Thoracic aorta (tissue), 2 donors: ENCODE measurements at places on chromosomes 2 and 18. TPM values are rescaled to one million over a fixed set of nuclear protein-coding genes. Genes with fewer than 3 reads are reported as not detected.

DNA sequence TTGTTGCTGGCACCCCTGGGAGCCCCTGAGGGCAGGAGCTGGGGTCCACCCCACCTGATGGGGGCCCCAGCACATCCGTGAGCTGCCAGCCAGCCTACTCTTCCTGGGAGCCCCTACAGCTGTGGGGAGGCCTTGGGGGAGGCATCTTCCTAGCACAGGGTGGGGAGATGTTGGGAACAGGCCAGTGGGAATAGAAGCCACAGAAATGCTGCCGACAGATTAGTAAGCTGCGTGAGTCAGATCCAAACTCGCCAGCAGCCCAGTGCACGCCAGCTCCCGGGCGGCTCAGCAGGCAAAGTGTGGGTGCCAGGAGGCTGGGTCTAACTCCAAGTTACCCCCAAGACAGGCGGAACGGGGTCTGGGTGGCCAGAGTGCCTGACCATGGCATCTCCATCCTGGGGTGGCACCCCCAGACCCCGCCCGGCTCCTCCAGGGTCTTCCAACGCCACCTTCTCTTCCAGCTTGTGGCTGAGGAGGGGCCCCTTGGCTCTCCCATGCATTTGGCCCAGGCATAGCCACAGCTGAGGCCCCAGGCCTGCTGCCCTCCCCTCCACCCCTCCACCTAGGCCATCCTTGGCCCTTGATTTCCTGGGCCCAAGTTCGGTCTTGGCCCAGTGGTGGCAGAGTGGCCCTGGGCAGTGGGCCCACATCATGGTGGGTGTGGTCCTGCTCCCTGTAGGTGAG, 15.3 kb downstream of the CROCC2 start:
- no peaks in the 10 kb centered on the region for H3K27me3 ChIP-seq
- peak overlapping the region; percentile 73 for H3K27ac ChIP-seq
- H3K4me3 ChIP-seq, result no peak overlapping the region
- DNase-seq, result peak; percentile 37
- H3K36me3 ChIP-seq, result no peaks in the 10 kb centered on the region
- peaks cover 20% of the 10 kb centered on the region for H3K4me1 ChIP-seq

DNA sequence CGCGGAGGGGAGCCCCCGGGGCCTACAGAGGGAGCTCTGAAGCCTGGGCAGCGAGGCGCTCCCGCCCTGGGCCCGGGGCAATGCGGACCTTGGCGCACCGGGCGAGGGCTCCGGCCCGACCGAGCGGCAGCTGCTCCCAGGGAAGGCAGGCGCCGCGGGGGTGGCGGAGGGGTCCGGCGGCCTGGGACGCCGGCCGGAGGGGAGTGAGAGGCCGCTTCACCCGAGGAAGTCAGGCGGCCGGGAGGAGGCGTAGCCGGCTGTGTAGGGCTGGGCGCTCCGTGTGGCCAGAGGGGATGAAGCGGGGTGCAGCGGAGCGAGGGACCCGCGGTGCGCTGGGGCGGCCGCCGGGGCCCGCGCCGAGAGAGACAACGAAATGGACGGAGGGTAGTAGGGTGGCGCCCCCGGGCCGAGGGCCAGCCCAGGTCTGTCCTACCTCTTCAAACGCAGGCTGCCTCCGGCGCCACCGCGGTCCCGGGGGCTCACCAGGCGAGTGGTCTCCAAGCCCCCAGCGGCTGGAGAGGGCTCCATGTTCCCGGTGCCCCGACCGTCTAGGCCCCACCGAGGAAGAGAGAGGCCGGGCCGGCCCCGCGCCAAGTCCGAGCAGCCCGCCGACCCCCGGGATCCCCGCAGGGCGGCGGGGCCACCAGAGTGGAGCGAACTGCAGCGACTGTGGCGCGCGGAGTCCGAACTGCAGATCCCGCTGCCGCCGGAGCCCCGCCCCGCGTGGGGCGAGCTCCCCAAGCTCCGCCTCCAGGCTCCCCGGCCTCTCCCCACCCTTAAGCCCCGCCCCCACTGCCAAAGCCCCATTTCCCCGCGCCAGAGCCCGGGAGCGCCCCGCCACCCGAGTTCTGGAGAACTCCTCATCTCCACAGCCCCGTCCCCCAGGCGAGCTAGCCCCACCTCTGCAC, at the start of gene SLC30A3:
TSS of gene SLC30A3 (minus strand) at position 669 of the 908 bp plus-strand sequence. CDS start at position 528, 141 bp downstream.
- no peak within 1 kb of the TSS for H3K27ac ChIP-seq
- H3K4me3 ChIP-seq, result peak within 1 kb of the TSS; percentile 71
- no peak for DNase-seq
- H3K36me3 ChIP-seq, result no peaks in the 10 kb centered on the region

DNA sequence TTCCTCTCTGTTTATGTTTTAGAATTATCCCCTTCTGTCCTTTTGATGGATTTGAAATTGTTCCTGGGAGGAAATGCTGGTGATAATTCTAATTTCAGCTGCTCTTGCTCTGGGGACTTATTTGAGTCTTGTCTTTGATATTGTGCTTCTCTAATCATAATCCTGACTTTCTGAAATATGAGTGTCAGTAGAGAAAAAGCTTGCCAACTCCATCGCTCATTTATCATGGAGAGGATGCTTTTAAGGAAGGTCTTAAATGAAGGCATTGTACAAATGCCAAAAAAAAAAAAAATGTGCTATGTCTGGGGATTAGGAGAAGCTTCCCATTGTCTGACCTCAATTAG, 159.5 kb downstream of the NYAP2 start:
- no peaks in the 10 kb centered on the region for H3K27me3 ChIP-seq
- no peaks in the 10 kb centered on the region for H3K36me3 ChIP-seq
- DNase-seq, result no peak
- no peak overlapping the region for H3K4me3 ChIP-seq
- H3K27ac ChIP-seq, result no peak overlapping the region
- no peaks in the 10 kb centered on the region for H3K4me1 ChIP-seq

GRCh38 chr2:72973566-72974435, 56.5 kb downstream of the EMX1 start:
- no peaks in the 10 kb centered on the region for H3K4me1 ChIP-seq
- no peaks in the 10 kb centered on the region for H3K36me3 ChIP-seq
- no peak for DNase-seq
- H3K27ac ChIP-seq, result no peak overlapping the region
- H3K27me3 ChIP-seq, result no peaks in the 10 kb centered on the region
- no peak overlapping the region for H3K4me3 ChIP-seq

- no peak for DNase-seq
- H3K36me3 ChIP-seq, result no peaks in the 10 kb centered on the region
- no peak overlapping the region for H3K27ac ChIP-seq
- no peak overlapping the region for H3K4me3 ChIP-seq
- no peaks in the 10 kb centered on the region for H3K4me1 ChIP-seq
These were observed 376.1 kb upstream of the SOX11 start for GRCh38 chr2:5316001-5316490.

- peaks cover 29% of the 10 kb centered on the region for H3K36me3 ChIP-seq
- DNase-seq, result no peak
- H3K4me1 ChIP-seq, result no peaks in the 10 kb centered on the region
- H3K27me3 ChIP-seq, result no peaks in the 10 kb centered on the region
These were observed 19.6 kb downstream of the ZNF2 start for GRCh38 chr2:95185197-95185596.

GRCh38 chr2:26890341-26891000, 42.5 kb downstream of the DPYSL5 start:
- H3K4me1 ChIP-seq, result no peaks in the 10 kb centered on the region
- H3K27ac ChIP-seq, result no peak overlapping the region
- no peaks in the 10 kb centered on the region for H3K36me3 ChIP-seq
- H3K27me3 ChIP-seq, result no peaks in the 10 kb centered on the region

DNA sequence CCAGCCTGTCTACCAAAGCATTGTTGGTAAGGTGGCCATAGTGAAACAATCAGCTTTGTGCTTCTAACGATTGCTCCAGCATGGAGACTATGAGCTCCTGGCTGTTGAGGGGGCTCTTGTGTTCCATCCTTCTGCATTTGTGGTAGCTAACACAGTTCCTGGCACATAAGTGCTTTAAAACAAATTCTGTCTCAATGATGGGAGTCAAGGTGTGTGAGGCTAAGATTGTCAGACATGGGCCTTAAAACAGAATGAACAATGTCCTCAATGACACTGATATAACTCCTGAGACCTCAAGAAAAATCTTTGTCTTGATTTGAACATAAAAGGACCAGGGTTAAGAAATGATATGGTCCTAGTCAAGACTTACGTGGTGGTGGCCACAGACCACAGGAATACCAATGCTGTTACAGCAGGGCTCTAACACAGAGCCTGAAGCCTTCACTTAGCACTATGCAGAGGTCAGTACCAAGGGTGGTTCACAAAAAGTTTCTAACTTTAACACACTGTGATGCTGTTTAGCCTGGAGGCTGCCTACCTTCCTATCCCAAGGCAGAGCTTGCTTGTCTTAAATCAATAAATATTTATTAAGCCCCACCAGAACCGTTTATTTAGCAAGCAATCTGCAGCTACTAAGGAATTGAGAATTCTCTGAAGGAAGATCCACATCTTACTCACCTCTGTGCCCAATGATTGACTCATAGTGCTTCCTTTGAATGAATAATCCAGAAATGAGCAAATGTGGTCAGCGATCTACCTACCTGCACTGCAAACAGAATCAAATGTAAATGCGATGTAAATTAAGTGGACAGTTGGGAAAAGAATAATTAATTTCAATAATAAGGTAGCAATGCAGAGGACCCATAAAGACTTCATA, 35.1 kb downstream of the EVA1A start:
- no peaks in the 10 kb centered on the region for H3K27me3 ChIP-seq
- H3K27ac ChIP-seq, result no peak overlapping the region
- H3K4me3 ChIP-seq, result no peak overlapping the region
- no peaks in the 10 kb centered on the region for H3K4me1 ChIP-seq

- no peaks in the 10 kb centered on the region for H3K36me3 ChIP-seq
- peaks cover 22% of the 10 kb centered on the region for H3K4me1 ChIP-seq
- peak overlapping the region; percentile 13 for H3K4me3 ChIP-seq
- peak; percentile 38 for DNase-seq
These were observed 155.1 kb upstream of the LMAN1 start for GRCh38 chr18:59514203-59514602.

DNA sequence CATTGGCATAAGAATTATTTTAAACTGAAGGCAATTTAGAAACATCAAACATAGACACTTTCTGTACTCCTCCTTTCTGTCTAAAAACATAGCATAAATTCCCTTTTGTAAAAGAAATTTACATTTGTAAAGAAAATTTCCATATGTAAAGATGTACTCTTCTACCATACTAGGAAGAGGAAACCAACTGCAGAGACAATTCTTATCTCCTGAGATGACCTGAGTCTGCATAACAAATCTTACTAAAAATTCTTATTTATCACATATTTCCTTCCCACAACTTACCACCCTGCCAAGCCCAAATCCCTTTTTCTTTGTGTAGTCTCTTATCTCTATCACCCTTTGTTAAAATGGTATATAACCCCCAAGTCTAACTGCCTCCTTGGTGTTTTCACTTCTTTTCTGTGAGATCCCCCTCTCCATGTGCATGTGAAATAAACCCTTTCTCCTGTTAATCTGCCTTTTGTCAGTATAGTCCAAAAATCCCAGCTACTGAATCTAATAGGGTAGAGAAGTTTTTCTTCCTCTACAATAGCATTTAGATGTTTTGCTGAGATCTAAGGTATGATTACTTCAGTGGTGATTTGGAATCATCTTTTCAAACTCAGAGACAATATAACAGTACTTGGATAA, 81.0 kb downstream of the CHN1 start:
- no peaks in the 10 kb centered on the region for H3K4me1 ChIP-seq
- no peak overlapping the region for H3K4me3 ChIP-seq
- no peak for DNase-seq
- no peaks in the 10 kb centered on the region for H3K27me3 ChIP-seq

- H3K4me1 ChIP-seq, result no peaks in the 10 kb centered on the region
- H3K4me3 ChIP-seq, result no peak overlapping the region
- no peak overlapping the region for H3K27ac ChIP-seq
- no peaks in the 10 kb centered on the region for H3K27me3 ChIP-seq
- no peak for DNase-seq
These were observed 437.4 kb downstream of the MEIS1 start for GRCh38 chr2:66872081-66872985.

DNA sequence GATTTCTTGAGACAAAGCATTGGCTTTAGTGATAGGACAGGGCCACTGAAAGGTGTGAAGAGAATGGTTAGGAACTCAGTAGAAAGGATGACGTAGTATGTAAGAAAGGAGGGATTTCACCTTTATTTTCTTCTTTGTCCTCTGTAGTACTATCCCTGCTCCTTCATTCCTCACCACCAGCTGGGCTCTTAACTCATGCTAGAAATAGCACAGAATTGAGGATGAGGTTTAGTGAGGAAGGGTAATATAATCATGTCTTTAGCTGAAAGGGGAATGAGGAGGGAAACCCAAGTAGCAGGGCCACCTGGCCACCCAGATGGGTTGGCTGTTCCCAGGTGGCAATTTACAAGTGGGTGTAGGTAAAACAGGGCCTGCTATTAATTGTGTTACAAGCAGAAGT, 15.2 kb downstream of the ACVR2A start:
- H3K27ac ChIP-seq, result no peak overlapping the region
- H3K4me3 ChIP-seq, result no peak overlapping the region
- DNase-seq, result no peak
- H3K4me1 ChIP-seq, result no peaks in the 10 kb centered on the region
- H3K27me3 ChIP-seq, result no peaks in the 10 kb centered on the region

DNA sequence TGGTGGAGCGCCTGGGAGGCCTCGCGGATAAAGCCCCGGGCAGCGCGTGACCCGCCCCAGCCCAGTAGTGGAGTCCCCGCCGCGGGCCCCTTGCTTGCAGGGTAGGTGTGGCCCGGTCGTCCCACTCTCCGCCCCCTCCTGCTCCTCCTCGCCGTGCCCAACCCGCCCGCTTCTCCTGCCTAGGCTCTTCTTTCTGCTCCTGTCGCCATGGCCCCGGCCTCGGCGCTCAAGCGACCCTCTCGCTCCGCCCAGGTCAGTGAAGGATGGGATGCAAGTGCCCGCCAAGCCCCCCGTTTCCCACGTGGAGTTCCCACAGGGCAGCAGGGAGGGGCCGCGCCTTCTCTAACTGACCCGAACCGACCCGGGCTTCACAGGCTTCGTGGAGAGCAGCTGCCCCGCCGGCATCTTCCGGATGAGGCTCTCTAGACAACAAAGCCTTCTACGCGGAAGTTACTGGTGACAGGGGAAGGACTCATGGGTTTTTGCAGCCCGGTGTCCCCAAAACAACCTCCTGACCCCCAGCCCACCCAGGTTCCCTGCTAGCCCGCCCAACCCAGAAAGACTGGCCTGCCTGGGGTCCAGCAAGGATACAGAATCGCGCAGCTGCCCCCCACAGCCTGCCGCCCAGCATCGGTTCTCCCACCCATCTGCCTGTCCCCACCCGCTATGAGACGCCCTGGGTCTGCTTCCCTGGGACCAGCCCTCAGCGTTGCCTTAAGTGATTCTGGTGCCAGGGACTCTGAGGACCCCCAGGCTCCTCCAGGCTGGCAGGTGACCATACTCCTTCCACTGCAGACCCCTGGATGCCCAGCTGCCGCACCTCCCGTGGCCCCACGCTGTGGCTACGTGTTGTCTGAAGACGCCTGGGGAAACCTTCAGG, 32.8 kb downstream of the TTC32 start:
- H3K4me1 ChIP-seq, result peaks cover 15% of the 10 kb centered on the region
- DNase-seq, result no peak
- H3K27me3 ChIP-seq, result no peaks in the 10 kb centered on the region
- H3K27ac ChIP-seq, result no peak overlapping the region

- no peak for DNase-seq
- H3K27ac ChIP-seq, result no peak overlapping the region
- H3K4me3 ChIP-seq, result no peak overlapping the region
- H3K4me1 ChIP-seq, result no peaks in the 10 kb centered on the region
These were observed 91.2 kb upstream of the UXS1 start for GRCh38 chr2:106285237-106285829.

The UPP2 gene
- not detected for total RNA-seq

The DCDC2C gene
- total RNA-seq, result 13.1 TPM

The GPR75 gene
- total RNA-seq, result 0.54 TPM

The AMER3 gene
- not detected for total RNA-seq

The NT5DC4 gene
- total RNA-seq, result not detected

The KYNU gene
- total RNA-seq, result 14.3 TPM

The CRYBA2 gene
- not detected for total RNA-seq

The SMAD7 gene
- total RNA-seq, result 80.8 TPM

The SOWAHC gene
- total RNA-seq, result 19.4 TPM

The GIGYF2 gene
- 121 TPM for total RNA-seq

The WNT10A gene
- not detected for total RNA-seq

The ERFE gene
- total RNA-seq, result 1.3 TPM

The FAM237A gene
- total RNA-seq, result not detected
